Suprapubic skin (tissue), 4 donors: ENCODE measurements at places on chromosomes 6 and 20.
A peak's percentile ranks its signal among the peaks of the same experiment; 100 is the strongest.

- H3K27ac ChIP-seq: no peak overlapping the region
- no peaks in the 10 kb centered on the region for H3K36me3 ChIP-seq
- DNase-seq: no peak
- no peaks in the 10 kb centered on the region for H3K27me3 ChIP-seq
- no peak overlapping the region for H3K4me3 ChIP-seq
- H3K4me1 ChIP-seq: no peaks in the 10 kb centered on the region
These were observed 28.8 kb upstream of the CFAP206 start for GRCh38 chr6:87378947-87379346.

DNA sequence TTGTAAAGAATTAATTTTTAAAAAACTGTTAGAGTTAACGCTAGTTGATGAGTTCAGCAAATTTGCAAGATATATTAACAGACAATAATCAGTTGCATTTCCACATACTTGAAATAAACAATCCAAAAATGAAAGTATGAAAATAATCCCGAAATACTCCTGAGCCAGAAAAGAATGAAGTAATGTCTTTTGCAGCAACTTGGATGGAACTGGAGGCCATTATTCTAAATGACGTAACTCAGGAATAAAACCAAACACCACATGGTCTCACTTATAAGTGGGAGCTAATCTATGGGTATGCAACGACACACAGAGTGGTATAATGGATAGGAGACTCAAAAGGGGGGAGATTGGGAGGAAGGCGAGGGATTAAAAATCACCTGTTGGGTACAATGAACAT is 872.9 kb upstream of the GJE1 start:
- no peaks in the 10 kb centered on the region for H3K27me3 ChIP-seq
- no peaks in the 10 kb centered on the region for H3K4me1 ChIP-seq
- no peaks in the 10 kb centered on the region for H3K36me3 ChIP-seq

- H3K4me3 ChIP-seq: no peak overlapping the region
- no peak overlapping the region for H3K27ac ChIP-seq
- no peaks in the 10 kb centered on the region for H3K4me1 ChIP-seq
These were observed 182.3 kb downstream of the CDH4 start for GRCh38 chr20:61434341-61434781.

- peaks cover 4% of the 10 kb centered on the region for H3K27me3 ChIP-seq
- DNase-seq: no peak
- no peaks in the 10 kb centered on the region for H3K4me1 ChIP-seq
- no peak overlapping the region for H3K4me3 ChIP-seq
- no peaks in the 10 kb centered on the region for H3K36me3 ChIP-seq
These were observed 7.7 kb upstream of the KLHL31 start for GRCh38 chr6:53673162-53673727.

- no peak for DNase-seq
- no peaks in the 10 kb centered on the region for H3K27me3 ChIP-seq
These were observed 166.4 kb downstream of the ATXN1 start for GRCh38 chr6:16594849-16595248.

DNA sequence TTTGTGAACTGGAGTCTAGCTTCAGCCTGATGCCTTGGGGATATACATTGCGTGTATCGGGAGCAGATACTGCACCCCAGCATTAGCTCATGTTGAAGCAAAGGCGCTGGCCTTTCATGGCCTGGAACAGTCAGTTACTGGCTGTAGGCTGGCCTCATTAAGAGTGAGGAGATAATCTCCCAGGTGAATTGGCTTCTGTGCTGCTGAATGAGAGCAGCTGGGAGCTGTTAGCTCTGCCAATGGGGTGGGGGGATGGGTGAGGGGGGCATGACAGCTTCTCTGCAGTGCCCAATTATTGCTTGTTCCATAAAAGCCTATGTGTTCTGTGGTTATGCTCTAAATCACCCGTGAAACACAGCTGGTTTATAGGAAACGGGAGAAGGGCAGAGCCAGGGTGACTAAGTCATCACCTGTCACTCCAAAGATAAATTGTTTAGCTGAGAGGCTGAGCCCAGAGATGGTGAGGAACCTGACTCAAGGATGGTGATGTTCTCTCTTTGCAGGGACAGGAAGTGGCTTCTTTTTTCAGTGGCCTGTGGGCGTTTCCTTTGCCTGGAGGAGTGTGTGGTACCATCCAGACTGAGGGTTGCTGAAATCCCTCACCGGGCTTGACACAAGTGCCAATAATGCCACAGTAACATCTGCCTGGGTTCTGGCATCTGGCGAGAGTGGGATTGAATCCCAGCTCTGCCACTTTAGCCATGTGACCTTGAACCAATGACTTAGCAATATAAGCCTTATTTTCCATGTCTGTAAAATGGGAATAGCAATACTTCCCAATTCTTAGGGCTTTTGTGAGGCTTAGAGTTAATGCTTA is 170.8 kb downstream of the BCAS1 start:
- no peaks in the 10 kb centered on the region for H3K27me3 ChIP-seq
- peaks cover 49% of the 10 kb centered on the region for H3K4me1 ChIP-seq
- peak; percentile 21 for DNase-seq
- no peak overlapping the region for H3K4me3 ChIP-seq

DNA sequence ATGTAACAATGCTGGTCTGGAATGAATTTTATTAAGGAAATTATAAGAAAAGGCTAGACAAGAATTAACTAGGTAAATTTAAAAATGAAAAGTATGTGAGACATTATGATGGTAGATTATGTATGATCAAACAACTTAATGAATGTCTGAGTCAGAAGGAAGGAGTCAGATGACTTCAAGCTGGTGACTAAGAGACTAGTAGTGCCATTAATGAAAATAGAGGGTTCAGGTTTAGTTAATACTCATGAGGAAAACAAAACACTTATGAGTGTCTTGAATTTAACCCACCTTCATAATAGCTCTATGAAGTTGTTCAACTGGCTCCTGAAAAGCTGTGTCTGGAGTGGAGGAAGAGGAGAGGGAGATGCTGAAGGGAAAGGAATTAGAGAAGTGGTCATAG is 256.3 kb downstream of the ADGRB3 start:
- no peaks in the 10 kb centered on the region for H3K36me3 ChIP-seq
- no peaks in the 10 kb centered on the region for H3K27me3 ChIP-seq
- DNase-seq: no peak
- H3K4me3 ChIP-seq: no peak overlapping the region
- no peak overlapping the region for H3K27ac ChIP-seq

DNA sequence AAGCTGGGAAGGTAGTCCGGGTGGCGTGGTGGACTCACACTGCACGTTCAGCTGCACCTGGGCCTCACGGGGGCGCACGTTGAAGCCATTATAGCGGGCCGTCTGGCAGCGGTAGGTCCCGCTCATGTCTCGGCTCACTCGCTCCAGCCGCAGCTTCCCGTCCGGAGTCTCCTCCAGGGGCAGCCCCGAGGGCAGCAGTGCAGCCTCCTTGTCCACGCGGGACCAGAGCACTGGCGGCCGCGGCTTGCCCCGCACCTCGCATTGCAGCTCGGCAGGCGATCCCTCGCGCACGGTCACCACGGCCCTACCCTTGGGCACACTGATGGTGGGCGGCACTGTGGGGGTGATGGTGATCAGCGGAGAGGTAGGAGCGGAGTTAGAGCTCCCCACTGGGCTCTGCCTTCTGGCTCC is 47.6 kb downstream of the MDGA1 start:
- H3K27ac ChIP-seq: no peak overlapping the region
- no peak for DNase-seq
- H3K4me1 ChIP-seq: peaks cover 9% of the 10 kb centered on the region
- H3K4me3 ChIP-seq: no peak overlapping the region
- peaks cover 21% of the 10 kb centered on the region for H3K27me3 ChIP-seq
- H3K36me3 ChIP-seq: no peaks in the 10 kb centered on the region

DNA sequence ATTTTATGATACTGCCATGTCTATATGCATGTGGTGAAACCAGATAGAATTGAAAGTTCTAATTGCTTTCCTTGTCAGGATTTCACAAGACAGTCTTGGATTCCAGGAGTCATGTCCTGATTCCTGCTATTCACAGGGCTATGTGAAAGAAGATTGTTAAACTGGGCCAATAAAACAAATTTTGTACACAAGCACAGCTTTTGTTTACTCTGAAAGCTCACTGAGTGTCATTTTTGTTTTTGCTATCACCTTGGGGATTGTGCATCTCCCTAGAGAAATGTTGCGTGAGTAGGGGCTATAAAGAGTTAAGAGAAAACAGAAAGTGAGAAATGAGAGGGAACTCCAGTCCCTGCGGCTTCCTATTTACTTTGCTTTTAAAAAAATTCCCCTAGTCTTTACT is 627.5 kb downstream of the PKHD1 start:
- DNase-seq: no peak
- no peak overlapping the region for H3K27ac ChIP-seq
- H3K4me3 ChIP-seq: no peak overlapping the region
- H3K4me1 ChIP-seq: no peaks in the 10 kb centered on the region
- no peaks in the 10 kb centered on the region for H3K36me3 ChIP-seq
- H3K27me3 ChIP-seq: no peaks in the 10 kb centered on the region

GRCh38 chr20:63950701-63951397 is 5.4 kb downstream of the UCKL1 start:
- peak overlapping the region; percentile 76 for H3K27ac ChIP-seq
- peaks cover 88% of the 10 kb centered on the region for H3K4me1 ChIP-seq
- no peaks in the 10 kb centered on the region for H3K27me3 ChIP-seq

GRCh38 chr20:39248171-39248861 is 286.2 kb downstream of the DHX35 start:
- no peak overlapping the region for H3K4me3 ChIP-seq
- H3K36me3 ChIP-seq: no peaks in the 10 kb centered on the region
- no peaks in the 10 kb centered on the region for H3K27me3 ChIP-seq
- DNase-seq: no peak

GRCh38 chr20:60206259-60206658 is 248.0 kb downstream of the CDH26 start:
- H3K4me3 ChIP-seq: no peak overlapping the region
- H3K4me1 ChIP-seq: no peaks in the 10 kb centered on the region
- no peaks in the 10 kb centered on the region for H3K36me3 ChIP-seq
- no peaks in the 10 kb centered on the region for H3K27me3 ChIP-seq

GRCh38 chr6:41072836-41073202 is at the start of gene NFYA:
TSS of gene NFYA (plus strand) at chr6:41072974. CDS start at chr6:41079090, 6,116 bp downstream.
- no peak for DNase-seq
- peaks cover 18% of the 10 kb centered on the region for H3K36me3 ChIP-seq
- H3K4me1 ChIP-seq: peaks cover 45% of the 10 kb centered on the region
- peak within 1 kb of the TSS; percentile 73 for H3K4me3 ChIP-seq
- H3K27me3 ChIP-seq: no peaks in the 10 kb centered on the region

DNA sequence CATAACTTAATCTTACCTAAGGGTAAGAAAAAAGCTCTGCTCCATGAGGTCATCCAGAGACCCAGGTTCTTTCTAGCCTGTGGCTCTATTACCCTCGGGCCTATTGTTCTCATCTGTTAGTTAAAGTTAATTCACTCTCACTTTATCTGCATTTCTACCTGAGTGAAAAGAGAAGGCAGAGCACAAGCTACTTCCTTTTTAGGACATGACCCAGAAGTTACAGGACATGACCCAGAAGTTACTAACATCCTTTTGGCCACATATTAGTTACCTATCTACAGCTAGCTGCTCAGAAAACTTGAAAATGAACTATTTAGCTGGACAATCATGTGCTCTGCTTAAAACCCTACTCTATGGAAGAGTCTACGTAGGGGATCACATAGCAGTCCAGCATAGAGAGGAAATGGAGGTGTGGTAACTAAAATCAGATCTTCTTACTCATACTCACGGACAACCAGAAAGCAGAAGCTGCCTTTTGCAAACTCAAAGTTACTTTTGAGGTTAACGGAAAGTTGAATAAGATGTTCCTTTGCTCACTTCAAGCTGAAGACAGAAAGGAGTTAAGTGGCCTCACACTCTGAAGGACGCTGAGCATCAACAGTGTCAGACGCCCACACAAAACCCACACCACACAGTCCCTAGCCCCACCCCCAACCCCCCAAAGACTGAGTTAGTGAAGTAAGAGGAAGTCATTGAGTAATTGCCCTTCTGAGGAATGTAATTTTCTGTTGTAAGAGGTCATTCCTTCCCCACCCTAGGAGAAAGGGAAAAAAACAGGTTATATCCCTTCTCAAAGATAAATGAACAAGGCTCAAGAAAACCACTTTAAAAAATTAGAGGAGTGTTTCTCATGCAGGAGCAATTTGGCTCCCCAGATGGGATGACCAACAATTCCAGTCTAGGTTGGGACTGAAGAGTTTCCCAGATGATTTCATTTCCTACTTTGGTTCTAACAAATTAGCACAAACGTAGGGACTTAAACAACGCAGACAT is 45.9 kb upstream of the TAB2 start:
- no peaks in the 10 kb centered on the region for H3K4me1 ChIP-seq
- no peak overlapping the region for H3K27ac ChIP-seq
- H3K36me3 ChIP-seq: no peaks in the 10 kb centered on the region
- no peak overlapping the region for H3K4me3 ChIP-seq
- DNase-seq: no peak
- no peaks in the 10 kb centered on the region for H3K27me3 ChIP-seq

- H3K4me3 ChIP-seq: no peak overlapping the region
- no peaks in the 10 kb centered on the region for H3K4me1 ChIP-seq
- DNase-seq: no peak
- H3K27me3 ChIP-seq: no peaks in the 10 kb centered on the region
These were observed 1.2 kb downstream of the DDX43 start for GRCh38 chr6:73395875-73396274.

GRCh38 chr20:2174067-2174466 is 72.4 kb downstream of the STK35 start:
- no peaks in the 10 kb centered on the region for H3K36me3 ChIP-seq
- H3K4me1 ChIP-seq: peaks cover 7% of the 10 kb centered on the region
- peaks cover 6% of the 10 kb centered on the region for H3K27me3 ChIP-seq

GRCh38 chr6:132843316-132844035 is 29.1 kb downstream of the RPS12 start:
- H3K4me3 ChIP-seq: no peak overlapping the region
- H3K36me3 ChIP-seq: no peaks in the 10 kb centered on the region
- DNase-seq: no peak
- H3K27me3 ChIP-seq: peaks cover 2% of the 10 kb centered on the region
- no peak overlapping the region for H3K27ac ChIP-seq

DNA sequence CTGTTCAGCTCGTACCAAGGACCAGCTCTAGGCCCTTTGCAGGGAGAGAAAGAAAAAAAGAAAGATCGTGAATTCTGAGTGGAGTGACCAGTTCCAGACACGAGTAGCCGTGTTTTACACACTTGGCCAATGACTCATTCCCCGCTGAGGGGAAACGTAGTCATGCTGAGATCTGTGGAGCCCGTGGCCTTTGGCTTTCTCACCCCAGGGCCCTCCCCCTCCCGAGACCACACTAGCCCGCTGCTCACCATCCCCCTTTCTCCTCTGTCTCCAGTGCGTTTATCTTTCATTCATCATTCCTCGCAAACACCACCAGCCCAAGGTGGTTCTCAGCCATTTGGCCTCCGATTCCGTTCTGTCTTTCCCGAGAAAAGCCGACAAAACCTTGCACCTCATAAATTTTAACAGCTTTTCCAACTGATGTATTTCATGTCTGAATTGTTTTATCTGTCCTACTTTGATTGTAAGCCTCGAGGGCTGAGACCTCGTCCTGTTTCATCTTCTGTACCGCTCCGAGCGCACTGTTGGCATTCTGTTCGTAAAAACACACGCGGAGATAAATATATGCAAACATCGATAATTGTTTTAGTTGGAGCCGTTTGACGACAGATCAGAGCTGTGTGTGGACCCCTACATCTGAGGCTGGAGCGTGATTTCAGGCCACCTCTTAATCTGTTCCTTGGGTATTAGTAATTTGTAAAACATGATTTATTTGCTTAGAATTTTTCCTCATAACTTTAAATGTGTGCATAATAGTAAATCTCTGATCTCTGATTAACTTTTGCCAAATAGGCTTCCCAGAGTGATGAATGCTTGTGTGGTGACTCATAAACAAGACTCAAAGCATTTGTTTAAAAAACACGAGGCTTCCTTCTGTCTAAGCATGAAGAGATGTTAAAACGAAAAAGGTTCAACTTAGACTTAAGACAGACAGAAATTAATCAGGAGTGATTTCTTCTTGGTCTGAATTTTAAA is 336.6 kb downstream of the CDH4 start:
- H3K27ac ChIP-seq: no peak overlapping the region
- peaks cover 24% of the 10 kb centered on the region for H3K27me3 ChIP-seq
- H3K36me3 ChIP-seq: no peaks in the 10 kb centered on the region
- no peak for DNase-seq
- peaks cover 11% of the 10 kb centered on the region for H3K4me1 ChIP-seq
